ENCODE measurements at places on chromosomes 5 and 9.

GRCh38 chr9:71762900-71763653 is 5.2 kb downstream of the CEMIP2 start:
- peak; percentile 68 for DNase-seq

GRCh38 chr9:37339923-37340322 is 82.6 kb upstream of the GRHPR start:
- no peak for DNase-seq

GRCh38 chr5:150077060-150077459 is 9.3 kb downstream of the CSF1R start:
- DNase-seq = no peak

GRCh38 chr5:173950829-173951228 is 38.1 kb upstream of the C5orf47 start:
- DNase-seq = no peak

DNA sequence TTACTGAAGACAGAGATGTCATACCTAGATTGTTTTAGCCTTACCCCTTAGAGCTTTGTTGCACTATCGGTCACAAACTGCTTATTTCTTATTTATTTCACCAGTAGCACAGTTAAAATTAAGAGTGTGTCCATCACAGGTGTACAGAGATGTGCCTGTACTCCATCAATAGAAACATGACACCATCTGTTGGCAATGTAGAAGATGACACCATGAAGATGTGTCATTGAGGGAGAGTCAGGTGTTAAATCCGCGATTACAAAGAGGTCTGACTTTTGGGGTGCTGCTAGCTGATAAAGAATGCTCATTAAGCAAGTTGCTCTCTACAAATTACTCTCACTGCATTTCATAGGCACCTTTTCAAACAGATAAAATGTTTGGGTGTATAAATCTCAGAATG is 164.4 kb downstream of the SMARCA2 start:
- no peak for DNase-seq

DNA sequence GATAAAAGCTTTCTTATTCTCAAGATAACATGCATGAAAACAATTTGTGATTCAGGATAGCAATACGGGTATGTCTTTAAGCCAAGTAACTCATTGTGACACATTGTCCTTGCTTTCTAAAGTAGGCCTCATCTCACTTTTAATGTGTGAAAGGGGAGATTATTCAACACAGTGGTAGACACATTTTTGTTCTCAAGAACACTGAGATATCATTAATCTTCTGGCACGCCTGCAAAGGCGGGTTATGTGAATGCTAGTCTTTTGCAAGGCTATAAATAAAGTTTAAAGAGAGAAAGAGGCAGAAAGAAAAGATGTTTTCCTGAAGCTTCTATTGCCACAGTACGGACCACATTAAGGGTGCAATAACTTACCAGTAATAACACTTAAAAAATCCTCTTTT is 181.8 kb upstream of the MEF2C start:
- DNase-seq = no peak

DNA sequence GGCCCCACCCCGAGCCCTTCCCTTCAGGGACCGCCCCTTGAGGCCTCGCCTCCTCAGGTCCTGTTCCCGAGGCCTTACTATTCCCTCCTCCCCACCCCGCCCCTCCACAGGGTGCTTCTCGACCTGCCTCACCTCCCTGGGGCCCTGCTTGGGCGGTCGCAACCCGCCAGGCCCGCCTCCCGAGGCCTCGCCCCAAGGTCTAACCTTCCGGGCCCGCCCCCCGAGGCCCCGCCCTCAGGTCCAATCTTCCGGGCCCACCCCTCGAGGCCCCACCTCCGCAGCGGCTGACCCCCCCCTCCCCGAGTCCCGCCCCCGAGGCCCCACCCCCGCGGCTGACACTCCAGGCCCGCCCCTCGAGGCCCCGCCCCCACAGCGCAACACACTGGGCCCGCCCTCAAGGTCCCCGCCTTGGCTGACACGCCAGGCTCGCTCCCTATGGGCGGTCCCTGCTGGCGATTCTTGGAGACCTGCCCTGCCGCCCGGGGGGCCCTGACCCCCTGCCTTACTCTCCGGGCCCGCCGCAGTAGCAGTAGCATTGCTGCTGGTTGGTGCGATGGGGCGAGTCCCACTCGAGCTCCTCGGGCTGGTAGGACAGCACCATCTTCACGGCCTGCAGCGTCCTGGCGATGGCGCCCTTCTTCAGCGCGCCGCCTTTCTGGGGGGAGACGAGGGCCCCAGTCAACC is 8.2 kb downstream of the PHF19 start:
- DNase-seq = peak; percentile 63

DNA sequence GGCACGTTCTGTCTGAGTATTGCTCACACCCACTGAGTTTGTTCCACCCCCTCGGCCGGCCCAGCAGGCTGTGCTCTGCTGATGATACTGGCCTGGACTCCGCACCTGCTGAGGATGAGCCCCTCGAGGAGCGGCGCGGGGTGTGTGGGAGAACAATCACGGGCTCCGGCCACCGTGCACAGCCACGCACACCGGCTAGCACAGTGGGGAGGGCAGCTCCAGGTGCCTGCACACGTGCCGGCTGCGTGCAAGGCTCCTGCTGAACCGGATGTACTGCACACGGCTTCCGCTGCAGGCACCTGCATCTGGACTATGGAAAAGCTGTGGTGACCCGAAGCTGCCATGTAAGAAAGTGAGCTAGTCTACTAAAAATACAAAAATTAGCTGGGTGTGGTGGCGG is 485.2 kb upstream of the CDH9 start:
- DNase-seq = no peak

Measured in AG09309 (cell line).